ENCODE measurements at places on chromosomes 4 and X. TPM values are rescaled to one million over a fixed set of nuclear protein-coding genes. Genes with fewer than 3 reads are reported as not detected.

GRCh38 chr4:185238215-185238681, 28.9 kb downstream of the SNX25 start:
- no peak for DNase-seq
- no peak overlapping the region for H3K4me3 ChIP-seq
- H3K27ac ChIP-seq: peak overlapping the region; percentile 75
- peaks cover 13% of the 10 kb centered on the region for H3K36me3 ChIP-seq

GRCh38 chr4:85901500-85901899, 426.6 kb downstream of the ARHGAP24 start:
- no peaks in the 10 kb centered on the region for H3K27me3 ChIP-seq
- no peak overlapping the region for H3K27ac ChIP-seq
- H3K4me3 ChIP-seq: no peak overlapping the region
- no peak for DNase-seq
- no peaks in the 10 kb centered on the region for H3K36me3 ChIP-seq

SYN1 gene
- total RNA-seq: 0.91 TPM

GRCh38 chr4:22625311-22625710, 67.4 kb upstream of the GBA3 start:
- peaks cover 1% of the 10 kb centered on the region for H3K4me1 ChIP-seq
- no peaks in the 10 kb centered on the region for H3K36me3 ChIP-seq
- no peaks in the 10 kb centered on the region for H3K27me3 ChIP-seq
- DNase-seq: no peak

GRCh38 chr4:86640469-86640868, 46.4 kb downstream of the PTPN13 start:
- H3K36me3 ChIP-seq: no peaks in the 10 kb centered on the region
- H3K4me3 ChIP-seq: no peak overlapping the region
